Mucosa of descending colon (tissue), 3 donors: ENCODE measurements at places on chromosomes 4 and X. TPM values are rescaled to one million over a fixed set of nuclear protein-coding genes. Genes with fewer than 3 reads are reported as not detected.

GRCh38 chrX:47158131-47158530, 13.1 kb downstream of the RBM10 start:
- no peak for DNase-seq

PABPC4L gene
- not detected for total RNA-seq

GRCh38 chrX:65674204-65674893, 6.9 kb downstream of the MSN start:
- DNase-seq = no peak

CT55 gene
- total RNA-seq = not detected

FRAS1 gene
- total RNA-seq = 9.3 TPM
